Femur (tissue), 1 donor: ENCODE measurements at places on chromosomes 5 and 9.
A peak's percentile ranks its signal among the peaks of the same experiment; 100 is the strongest.

DNA sequence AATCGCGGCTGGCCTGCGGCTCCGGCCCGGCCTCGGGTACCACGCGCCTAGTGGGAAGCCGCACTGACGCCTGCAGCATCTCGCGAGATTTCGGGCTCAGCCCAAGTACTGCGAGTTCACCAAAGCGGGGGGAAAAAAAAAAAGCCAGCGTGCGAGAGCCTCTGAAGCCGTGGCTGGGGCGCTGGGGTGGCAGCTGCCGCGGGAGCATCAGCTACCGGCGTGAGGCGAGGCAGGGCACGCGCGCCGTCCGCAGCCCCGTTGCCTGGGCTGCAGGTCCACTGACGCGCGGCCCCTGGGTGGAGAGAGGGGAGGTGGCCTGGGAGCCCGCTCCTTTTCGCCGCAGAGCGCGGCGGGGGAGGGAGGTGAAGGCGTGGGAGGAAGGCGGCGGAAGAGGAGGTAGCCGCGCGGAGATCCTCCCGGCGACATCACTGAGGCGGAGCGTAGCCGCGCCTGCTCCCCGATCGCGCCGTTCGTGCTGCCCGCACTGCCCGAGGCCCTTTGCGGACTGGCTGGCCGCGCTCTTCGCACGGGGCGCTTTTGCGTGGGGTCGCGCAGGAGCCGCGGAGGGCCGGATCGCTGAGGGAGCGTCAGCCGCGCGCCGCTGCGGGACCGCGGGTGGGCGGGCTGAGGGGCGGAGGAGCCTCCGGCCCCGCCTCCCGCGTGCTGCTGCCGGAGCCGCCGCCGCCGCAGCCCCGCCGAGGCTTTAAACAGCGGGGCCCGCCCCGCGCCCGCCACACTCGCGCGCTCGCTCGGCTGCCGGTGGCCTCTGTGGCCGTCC, at the start of gene SLC12A2:
Gene SLC12A2 (plus strand): TSS at position 734 of the 778 bp plus-strand sequence. CDS start 189 bp downstream, outside the sequence.
- DNase-seq: peak; percentile 95

- DNase-seq: no peak
Measured at GRCh38 chr9:93200989-93201334, 17.0 kb downstream of the WNK2 start.

DNA sequence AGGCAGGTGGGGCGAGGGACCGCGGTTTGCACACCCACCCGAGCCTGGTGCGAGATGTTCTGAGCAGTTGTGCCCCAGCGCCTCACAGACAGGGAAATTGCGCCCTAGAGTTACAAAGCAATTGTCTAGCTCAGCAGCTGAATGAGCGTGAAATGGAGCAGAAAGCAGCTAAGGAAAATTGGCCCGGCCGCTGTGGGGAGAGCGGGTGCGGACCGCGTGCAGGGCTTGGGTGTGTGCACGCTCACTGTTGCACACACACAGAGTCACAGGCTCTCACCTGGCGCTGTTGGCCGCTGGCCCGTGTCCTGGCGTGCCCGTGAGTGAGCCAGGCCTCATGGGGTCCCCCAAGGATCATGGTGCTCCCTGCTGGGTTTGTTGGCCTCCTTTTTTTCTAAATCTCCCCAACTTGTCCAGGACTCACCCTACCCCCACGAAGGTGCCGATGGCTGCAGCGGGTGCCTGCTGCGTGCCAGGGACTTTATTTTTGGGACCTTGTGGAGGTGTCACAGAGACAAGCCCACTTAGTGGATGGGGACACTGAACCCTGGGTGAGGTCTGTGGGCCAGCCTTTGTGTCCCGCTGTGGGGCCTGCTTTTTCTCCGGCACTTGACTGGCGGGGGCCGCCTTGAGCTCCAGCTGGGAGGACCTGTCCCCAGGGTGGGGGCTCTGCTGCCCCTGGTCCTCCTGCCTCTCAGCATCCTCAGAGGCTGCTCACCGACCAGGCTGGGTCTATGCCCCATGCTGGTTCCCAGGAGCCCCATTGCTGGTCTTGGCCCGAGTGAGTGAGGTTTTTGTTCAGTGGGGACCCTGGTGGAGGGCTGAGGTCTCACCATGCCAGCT, 5.2 kb downstream of the RXRA start:
- no peak for DNase-seq

DNA sequence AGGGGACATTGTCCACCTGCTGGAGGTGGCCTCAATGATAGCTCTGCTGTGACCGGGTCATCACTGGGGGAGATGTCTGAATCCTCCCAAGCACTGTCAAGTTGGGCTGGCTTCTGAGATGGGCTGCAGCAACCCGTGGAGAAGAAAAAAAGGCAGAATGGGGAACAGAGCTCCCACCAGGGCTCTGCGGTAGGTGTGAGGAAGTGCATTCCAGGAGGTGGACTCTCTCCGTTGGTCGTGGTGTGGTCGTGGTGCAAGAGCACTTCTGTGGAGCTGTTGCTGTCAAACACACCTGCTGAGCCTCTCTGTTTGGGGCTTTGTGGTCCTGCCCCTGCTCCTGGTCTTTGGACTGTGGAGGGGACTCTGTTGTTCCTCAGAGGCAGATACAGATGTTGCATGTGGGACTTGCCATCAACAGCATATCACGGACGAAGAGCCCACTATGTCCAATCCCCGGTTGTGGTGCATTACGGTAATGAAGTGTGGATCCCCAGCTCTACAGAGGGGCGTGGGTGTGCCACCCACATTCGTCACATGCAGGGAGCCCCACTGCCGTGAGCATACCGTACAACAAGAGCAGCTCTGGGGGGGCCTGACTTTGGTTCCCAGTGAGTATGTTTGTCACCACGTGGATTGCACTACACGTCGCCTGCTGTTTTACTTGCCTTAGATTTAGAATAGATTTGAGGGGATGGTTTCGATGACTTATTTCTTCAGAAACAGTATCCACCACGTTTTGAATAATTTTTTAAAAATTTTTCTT, 36.0 kb upstream of the PITX1 start:
- no peak for DNase-seq

DNA sequence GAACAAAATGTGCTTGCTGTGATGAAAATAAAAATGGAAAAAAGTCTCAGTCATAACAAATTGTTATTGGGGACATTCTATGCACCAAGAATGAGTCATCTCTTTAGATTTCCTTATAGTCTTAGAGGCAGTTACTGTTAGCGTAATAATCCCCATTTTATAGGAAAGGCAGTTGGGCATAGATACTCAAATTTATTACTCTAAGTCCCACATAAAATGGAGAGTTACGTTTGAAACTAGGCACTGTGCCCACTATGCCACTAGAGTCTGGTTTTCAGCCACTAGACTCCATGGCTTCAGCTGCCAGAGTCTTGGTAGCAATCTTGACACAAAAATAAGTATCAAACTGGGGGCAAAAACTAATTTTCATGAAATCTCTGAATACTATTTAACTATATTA, 317.9 kb upstream of the MEF2C start:
- DNase-seq: no peak

DNA sequence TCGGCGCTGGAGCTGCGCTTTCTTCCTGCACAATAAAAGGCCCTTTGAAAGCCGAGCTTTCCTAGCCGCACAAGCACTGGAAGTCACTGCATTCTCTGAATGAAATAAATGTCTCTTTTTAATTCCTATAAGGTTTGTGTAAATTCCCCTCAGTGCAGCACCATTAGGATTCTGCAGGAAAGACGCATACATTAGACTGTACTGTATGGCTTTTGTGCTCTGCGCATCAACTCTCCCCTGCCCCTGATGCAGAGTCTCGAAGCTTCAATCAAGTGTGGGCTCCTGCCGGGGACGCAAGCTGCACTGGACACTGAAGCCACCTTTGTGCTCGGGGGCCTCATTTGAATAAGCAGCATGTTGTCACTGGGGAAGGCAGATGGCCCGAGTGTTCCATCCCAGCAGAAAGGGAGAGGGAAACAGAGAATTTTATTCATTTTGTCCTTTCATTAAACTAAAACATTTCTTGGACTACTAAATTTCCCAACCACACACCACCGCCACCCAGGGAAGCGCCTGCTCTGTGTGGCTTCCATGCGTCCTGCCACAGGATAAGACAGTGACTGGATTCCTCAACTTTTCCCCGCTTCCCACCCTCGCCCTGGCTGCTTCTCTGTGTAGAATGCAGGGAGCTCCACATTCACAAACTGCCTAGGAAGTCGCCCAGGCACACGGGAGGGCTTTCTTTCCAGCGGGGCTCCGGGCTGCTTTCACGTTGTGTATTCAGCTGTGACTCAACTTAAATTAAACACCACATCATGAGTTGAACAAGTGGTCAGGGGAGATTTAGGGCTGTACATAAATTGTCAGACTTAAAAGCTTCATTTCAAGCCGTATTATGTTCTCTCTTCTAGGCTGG, 635.4 kb downstream of the IRX1 start:
- no peak for DNase-seq

- no peak for DNase-seq
Measured at GRCh38 chr9:125276771-125277170, 15.1 kb downstream of the GAPVD1 start.

DNA sequence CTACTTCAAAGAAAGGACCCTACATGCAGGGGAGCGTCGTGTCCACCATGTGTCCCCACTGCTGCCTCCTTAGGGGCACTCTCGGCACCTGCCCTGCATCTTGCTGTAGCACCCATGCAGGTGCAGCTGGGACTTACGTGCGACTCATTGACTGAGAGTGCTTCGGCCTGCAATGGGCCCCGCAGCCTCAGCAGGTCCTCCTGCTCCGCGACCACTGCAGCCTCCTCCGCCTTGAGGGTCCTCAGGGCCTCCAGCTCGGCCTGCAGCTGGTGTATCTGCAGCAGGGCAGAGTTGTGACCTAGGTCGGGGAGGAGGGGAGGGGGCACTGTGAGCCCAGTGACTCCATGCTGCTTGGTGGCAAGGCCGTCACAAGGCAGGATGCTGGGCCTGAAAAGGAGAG, 27.1 kb downstream of the ARPC5L start:
- no peak for DNase-seq

DNA sequence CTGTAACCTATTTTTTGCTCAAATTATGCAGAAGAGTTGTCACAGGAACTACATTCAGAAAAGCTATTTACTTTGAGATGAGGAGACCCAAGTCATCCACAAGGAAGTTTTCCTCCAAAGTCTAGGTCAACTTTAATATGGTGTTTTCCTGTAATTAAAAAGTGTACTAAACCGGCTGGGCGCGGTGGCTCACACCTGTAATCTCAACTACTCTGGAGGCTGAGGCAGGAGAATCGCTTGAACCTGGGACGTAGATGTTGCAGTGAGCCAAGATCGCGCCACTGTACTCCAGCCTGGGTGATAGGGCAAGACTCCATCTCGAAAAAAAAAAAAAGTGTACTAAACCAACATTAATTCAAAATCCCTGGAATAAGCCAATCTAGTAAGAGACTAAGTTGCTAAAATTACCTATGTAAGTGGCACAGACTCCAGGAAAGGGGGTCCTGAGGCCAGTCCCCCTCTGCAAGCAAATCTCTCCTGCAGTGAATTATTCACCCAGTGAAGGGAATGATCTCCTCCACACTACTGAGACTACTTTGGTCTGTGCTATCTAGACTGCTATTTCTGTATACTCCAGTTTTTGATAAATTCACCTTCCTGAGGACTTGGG, 38.9 kb downstream of the FNBP1 start:
- no peak for DNase-seq

DNA sequence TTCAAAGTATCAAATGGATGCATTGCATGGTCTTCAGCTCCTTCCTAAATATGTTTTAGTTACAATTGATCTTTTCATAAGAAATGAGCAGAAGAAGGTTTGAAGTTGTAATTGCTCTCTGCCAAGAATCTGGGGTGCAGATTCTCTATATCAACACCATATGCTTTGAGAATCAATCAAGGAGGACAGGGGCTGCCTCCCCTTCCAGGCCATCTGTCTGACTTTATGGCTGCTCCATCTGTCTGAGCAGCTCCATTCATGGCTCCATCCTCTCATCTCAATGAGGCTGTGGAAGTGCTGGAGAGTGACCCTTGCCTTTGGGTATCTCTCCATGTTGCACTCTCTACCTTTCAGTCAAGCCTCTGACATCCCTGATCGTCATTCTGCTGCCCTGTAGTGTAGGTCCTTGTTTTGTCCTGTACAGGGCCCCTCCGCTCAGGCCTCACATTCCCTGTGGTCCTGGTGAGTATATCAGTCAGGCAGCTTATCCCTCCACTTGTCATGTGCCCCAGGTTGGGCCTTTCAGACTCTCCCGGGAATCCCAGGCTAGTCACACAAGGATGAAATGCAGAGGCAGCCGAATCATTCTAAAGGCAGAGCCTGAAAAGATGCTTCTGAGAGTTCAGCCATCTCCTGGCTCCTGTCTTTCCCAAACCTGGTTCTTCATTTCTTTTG, 14.0 kb upstream of the SV2C start:
- DNase-seq: no peak

DNA sequence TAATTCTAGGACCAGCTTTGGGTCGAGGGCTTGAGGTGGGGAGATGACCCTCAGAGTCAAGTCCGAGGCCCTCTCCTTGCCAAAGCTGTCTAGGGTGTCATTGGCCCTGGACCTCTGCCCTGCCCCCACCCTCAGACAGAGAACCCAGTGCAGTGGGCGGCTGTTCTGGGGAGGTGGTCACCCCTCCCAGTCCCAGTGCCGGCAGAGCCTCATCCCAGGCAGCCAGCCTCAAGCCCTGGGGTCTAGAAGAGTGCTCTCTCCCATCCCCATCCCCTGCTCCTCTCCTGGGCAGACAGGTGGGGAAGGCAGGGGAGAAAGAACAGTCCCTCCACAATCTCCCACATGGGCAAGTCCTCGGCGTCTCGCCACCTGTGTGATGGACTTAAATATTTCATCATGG, 7.0 kb downstream of the NTNG2 start:
- no peak for DNase-seq

GRCh38 chr9:77511525-77511924, 136.6 kb downstream of the GNA14 start:
- DNase-seq: no peak

GRCh38 chr5:172266071-172266675, 17.4 kb downstream of the UBTD2 start:
- DNase-seq: no peak

DNA sequence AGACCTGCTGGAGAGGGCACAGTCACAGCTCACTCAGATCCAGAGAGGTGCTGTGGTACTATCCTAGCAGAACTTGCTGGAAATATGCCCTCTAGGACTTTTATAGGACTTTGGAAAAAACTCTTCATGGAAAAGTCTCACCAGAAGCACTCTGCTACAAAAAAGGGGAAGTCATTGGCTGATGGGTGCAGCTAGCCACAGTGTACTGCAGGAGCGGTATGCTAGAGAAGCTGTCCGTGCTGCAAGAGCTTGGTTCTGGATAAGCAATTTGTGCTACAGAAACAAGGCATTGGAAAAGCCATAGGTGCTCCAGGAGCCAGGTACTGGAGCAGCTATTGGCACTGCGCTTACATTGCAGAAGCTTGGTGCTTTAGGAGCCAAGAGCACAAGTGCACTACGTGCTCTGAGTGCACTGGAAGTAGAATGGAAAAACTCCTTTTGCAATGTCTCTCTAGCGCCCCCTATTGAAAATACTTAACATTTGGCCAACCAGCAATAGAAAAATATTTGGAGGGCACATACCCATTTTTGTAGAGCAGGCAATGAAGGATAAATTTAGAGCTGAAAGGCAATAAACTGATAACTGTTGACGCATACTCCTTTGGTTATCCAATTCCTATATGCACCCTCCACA, 83.4 kb downstream of the MEGF10 start:
- no peak for DNase-seq
